ENCODE measurements at places on chromosomes 2 and 18.

GRCh38 chr2:73985308-73986084, 786 bp downstream of the TET3 start:
- DNase-seq = peak; percentile 83

GRCh38 chr2:217151509-217152206, 291.8 kb upstream of the TNP1 start:
- DNase-seq = no peak

DNA sequence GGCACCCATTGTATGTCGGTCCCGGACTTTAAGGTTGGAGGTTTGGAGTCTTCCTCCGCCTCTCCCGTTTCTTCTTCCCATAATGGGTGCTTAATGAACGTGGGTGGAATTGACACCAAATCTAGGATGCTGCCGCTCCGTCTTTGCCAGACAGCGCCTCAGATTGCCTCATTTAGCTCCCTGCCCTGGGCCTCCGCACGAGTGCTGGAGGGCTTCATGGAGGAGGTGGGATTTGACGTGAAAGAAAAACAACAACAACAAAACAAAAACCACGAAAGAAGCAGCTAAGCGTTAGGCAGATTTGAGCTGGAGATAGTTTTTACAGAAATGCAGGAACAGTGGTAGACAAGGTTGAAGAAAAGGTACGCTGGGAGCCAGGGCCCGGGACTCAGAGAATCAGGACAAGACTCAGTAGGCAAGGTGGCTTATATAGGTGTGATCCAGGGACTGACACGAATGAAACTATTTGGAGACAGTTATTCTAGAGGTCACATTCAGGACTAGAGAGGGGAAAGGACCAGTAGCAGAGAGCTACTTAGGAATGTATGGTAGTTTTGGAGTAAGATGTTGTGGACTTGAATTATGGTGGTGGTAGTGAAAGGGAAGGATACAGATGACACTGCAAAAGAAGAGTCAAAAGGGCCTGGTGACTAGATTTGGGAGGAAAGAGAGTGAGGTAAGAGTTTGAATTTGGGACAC, 605 bp downstream of the ZNF2 start:
- no peak for DNase-seq

DNA sequence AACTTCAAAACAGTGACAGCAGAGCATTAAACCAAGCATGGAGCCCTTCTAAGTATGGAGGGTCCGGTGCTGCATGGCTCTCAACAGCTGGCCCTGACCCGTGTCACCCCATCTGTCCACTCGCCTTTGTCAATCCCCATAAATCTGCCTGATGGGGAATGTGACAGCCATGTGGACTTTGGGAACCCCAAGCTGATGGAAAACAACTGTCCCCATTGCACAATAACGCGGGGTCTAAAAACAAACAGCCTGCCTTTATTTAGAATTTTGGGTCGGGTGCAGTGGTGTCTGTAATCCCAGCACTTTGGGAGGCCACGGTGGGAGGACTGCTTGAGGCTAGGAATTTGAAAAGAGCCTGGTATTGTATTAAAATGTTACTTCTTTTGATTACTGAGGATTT, 17.1 kb upstream of the THADA start:
- DNase-seq = no peak

DNA sequence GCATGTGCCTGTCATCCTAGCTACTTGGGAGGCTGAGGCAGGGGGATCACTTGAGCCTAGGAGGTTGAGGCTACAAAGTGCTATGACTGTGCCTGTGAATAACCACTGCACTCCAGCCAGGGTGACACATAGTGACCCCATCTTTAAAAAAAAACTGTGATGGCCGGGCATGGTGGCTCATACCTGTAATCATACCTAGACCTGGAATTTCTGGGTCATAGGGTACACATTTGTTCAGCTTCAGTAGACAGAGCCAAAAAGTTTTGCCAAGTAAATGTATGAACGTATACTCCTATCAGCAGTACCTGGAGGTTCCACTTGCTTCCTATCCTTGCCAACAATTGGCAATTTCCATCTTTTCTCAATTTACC, 6.4 kb upstream of the IGFBP2 start:
- no peak for DNase-seq

DNA sequence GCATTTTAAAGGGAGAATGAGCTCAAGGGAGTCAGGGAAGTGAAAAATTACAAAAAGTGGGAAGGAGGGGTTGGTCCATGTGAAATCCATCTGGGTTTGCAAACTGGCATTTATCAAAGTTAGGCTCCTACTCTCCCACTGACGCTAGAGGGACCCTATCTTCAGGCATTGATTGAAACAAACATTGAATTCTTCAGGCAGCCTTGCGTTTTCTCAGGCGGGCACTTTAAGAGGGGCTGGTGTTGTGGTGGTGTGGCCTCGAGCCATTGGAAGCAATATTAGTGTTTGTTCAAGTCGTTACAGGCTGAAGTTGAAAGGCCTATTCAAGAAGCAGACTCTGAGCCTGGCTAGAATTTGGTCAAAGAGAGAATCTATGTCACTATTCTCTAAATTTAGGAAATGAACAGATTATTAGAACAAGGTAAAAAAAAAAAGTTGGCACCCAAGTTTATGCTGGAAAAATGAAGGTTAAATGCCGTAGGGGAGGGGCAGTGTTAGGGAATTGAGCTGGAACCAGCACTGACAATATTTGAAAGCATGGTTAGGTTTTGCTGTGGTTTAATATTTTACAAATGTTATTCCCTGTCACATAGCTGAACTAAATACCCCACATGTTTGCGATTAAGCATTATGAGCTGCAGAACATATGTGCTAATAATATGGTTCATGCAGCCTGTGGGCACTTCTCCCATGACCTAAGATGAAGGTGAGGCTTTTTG, 36.8 kb downstream of the STON1 start:
- no peak for DNase-seq

DNA sequence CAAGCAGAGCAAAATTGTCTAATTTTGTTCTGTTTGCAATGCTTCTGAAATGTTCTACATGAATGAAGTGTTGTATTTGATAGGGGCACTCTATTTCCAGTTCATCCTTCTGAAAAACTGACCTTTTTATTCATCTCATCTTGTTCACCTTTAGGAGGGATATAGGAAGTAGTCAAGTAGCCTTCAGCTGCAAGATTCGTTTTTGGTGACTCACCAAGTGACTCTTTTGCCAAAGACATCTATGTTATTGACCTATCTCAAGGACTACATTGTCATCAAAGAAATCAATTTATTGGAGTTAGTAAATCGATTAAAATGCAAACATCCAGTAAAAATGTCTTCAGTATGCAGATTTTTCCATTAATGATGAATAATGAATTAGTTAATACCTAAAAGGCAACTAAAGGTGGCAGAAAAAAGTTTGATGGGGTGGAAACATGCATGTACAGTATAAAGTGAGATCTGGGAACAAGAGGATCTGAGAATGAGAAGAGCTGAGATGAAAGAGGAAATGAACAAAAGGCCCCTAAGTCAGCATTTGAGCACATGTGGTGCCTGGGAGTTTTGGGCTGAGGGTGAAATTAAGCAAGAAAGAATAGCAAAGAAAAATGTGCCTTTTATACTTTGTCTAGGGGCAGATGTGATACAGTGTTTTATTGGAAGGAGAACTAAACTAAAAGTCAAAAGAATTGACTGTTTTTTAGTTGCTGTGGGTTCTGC, 255.1 kb upstream of the LINC00305 start:
- DNase-seq = no peak

DNA sequence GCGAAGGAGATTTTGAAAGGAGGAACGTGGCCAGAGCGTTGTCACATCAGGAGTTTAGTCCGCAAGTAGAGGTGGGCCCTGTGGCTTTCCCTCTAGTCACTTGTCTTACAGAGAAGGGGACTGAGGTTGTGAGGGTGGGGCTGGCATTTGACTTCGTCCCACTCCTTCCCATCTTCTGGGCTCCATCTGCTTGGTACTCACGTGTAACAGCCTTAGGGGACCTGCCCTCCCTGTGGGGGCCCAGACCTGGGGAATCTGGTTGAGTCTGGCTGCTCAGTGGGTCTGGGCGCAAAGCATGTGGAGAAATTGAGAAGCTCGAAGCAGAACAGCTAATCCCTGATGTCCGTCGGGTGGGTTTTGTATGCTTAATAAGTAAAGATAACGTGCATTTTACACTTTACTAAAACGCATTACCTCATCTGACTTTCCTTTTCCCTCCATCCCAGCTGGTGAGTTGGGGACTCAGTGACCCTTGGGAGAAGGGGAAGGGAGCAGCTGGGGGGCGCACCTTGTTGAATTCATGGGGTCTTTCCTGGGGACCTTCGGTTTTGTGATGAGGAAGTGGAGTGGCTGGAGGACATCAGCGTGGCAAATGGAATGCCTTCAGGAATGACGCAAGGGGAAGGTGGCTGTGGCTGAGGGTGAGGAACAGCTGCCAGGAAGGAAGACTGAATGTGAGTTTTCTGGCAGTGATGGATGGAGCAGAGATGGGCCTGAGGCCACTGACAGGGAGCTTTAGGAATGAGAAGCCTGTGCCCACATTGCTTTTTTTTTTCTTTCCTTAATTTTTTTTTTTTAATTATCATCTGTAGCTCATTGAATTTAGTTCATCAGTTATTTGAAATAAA, 44.8 kb downstream of the ASAP2 start:
- no peak for DNase-seq

DNA sequence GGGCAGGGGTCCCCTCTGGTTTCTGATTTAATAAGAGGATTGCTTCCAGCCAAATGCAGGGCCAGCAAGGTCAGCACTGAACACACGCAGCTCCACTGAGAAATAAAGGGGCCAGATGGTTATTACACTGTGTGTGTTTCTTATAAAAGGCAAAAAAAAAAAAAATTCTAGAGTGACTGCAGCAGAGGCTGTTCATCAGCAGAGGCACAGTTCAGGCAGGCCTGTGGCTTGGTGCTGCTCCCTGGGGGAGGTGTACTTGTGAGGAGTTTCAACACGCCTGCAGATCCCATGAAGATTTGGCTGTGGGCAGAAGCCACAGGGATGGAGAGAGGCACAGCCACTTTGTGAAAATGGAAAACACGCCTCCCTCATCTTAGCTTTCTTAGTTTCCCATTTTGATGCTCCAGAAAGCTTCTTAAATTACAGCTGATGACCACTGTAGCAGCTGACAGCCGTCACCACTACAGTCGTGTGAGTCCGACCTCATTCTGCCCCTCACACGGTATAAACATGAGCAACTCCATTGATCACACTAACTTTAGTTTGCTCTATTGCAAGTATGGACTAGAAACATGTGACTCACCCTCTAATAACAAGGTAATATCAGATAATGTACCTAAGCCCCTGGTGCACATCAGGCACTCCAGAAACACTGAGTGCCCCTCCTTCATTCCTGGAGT, 726.5 kb upstream of the RAB6C start:
- no peak for DNase-seq

- DNase-seq = no peak
Measured at GRCh38 chr2:69667805-69668382, 24.4 kb upstream of the AAK1 start.

DNA sequence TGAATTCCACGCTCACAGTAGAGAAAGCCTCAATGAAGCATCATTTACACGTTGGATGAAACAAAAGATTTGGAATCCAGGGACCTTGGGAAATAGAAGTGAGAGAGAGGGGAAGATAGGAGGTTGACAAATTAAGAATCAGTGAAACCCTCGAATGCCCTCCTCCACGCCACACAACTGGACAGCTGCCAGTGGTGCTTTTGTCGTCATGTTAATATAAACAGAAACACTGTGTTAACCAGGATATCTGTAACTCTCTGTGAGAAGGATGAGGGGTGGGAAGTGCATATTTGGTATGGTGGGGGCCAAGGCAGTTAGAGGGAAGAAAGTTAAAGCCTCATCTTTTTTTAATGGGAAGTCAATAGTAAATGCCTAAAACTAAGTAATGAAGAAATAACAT, 108.7 kb downstream of the GFPT1 start:
- DNase-seq = no peak

GRCh38 chr2:220512419-220512818, 885.0 kb downstream of the SLC4A3 start:
- DNase-seq = no peak

GRCh38 chr2:173948842-173949241, 16.3 kb downstream of the SP3 start:
- no peak for DNase-seq

DNA sequence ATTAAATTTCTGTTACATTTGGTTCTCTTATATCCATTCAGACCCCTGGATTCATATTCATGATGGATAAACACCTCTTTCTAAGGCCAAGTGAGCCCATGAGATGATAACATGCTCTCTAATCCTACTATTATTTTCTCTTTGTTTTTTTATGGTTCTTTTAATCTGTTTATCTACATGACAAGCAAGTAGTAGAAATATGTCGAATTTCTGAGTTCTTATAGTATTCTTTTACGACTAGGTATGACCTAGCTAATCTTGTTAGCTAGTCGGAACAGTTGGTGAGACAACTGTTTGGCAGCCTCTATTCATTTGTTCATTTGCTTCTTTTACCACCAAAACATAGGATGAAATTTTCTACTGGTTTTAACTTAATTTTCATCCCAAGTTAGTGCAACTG, 98.1 kb upstream of the SCG2 start:
- DNase-seq = no peak

- DNase-seq = no peak
Measured at GRCh38 chr2:174621323-174621722, 23.7 kb upstream of the WIPF1 start.

DNA sequence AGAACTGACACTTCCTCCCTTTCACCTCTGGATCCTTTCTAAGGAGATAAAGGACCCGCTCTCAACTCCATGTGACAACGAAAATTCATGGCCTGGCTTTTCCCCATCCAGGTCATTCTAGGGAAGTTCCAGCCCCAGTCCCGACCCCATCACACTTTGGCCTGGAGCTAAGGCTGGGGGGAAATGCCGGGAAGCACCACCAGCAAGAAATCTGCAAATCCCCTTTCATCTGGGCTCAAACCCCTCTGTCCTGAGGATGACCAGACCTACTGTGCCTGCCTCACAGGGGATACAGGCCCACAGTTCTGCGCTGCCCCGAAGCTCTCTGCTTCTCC, 1.3 kb downstream of the SIX2 start:
- no peak for DNase-seq

GRCh38 chr2:188416367-188416766, 124.7 kb downstream of the GULP1 start:
- no peak for DNase-seq

DNA sequence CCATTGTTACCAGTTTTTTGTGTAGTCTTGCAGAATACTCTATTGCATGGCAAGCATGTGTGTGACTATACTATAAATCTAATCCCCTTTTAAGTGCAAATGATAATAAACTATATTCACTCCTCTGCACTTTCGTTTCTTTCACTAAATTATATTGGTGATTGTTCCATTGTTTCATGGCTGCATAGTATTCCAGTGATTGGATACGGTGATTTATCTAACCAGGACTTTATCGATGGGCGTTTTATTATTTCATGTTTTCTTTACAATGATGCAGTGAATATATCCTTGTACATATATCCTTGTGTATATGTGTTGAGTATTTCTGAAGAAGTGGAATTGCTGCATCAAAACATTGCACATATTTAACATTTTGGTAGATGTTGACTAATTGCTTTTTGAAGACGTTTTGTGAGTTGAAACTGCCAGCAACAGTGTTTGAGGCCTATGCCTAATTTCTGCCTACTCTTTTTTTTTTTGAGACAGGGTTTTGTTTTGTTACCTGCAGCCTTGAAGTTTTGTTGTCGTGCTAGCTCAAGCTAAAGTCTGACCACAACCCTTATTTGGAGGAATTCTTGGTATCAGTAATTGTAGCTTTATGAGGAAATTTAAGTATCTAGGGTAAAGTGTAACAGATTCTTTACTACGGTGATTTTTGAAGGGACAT, 2.7 kb downstream of the MIB1 start:
- DNase-seq = no peak

- DNase-seq = no peak
Measured at GRCh38 chr18:71831039-71831438, 713.1 kb downstream of the CBLN2 start.

Data from activated CD4-positive, alpha-beta T cell treated with anti-CD3 and anti-CD28 coated beads for 36 hours (primary cell).